MV-4-11 (cell line): ENCODE measurements at places on chromosomes 16 and 17.

GRCh38 chr17:58338454-58338840 is 9.9 kb upstream of the TSPOAP1 start:
- DNase-seq = no peak

GRCh38 chr16:780296-780695 is 7.9 kb downstream of the RPUSD1 start:
- no peak for DNase-seq

DNA sequence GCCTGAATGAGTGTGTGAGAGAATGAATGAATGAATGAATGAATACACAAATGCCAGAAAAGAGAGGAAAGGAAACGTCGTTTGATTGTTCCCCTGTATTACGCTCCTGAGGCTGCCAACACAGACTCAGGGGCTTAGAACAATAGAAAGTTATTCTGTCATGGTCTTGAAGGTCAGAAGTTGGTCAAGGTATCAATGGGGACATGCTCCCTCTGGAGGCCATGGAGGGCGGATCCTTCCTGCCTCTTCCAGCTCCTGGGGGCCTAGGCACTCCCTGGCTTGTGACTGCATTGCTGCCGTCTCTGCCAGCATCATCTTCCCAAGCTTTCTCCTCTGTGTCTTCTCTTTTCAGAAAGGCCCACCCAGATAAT is 1.5 kb upstream of the SLC38A8 start:
- DNase-seq = no peak

- DNase-seq = no peak
Observed at GRCh38 chr17:17813055-17813724, 23.6 kb downstream of the SREBF1 start.

- no peak for DNase-seq
Observed at GRCh38 chr17:5210091-5210490, 18.4 kb upstream of the ZNF594 start.

- no peak for DNase-seq
Observed at GRCh38 chr17:17039911-17040310, 2.3 kb upstream of the MPRIP start.

- no peak for DNase-seq
Observed at GRCh38 chr16:87812200-87812656, 46.4 kb upstream of the KLHDC4 start.

GRCh38 chr16:1156055-1156982 is 3.4 kb downstream of the CACNA1H start:
- no peak for DNase-seq
